ENCODE measurements at places on chromosomes 7 and 10.
A peak's percentile ranks its signal among the peaks of the same experiment; 100 is the strongest.

- DNase-seq = no peak
Measured at GRCh38 chr10:70991140-70992124, 103.1 kb upstream of the PCBD1 start.

DNA sequence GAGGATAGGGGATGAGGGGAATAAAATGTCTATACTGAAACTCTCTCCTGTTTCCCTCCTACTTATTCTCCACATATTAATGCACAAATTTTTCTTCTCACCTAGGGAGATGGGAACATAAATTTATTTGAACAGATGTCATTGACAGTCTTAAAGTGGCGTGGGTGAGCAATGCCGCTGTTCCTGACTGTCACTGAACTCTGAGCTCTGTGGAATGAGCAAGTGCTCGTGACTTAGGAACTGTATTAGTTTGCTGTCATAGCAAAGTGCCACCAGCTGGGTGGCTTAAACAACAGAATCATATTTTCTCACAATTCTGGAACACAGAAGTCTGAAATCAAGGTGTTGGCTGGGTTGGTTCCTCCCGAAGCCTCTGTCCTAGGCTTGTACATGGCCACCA, 29.1 kb downstream of the INPP5F start:
- DNase-seq = no peak

- no peak for DNase-seq
Measured at GRCh38 chr10:128417826-128418225, 291.6 kb upstream of the MKI67 start.

- DNase-seq = peak; percentile 19
Measured at GRCh38 chr7:35736725-35737124, 41.8 kb upstream of the HERPUD2 start.
